ENCODE measurements at places on chromosomes 7 and 10. TPM values are rescaled to one million over a fixed set of nuclear protein-coding genes. Genes with fewer than 3 reads are reported as not detected.

Gene PLEKHS1
- not detected for total RNA-seq

GRCh38 chr10:124742413-124743190, 1.6 kb downstream of the FAM53B start:
- H3K27ac ChIP-seq: peak overlapping the region; percentile 71
- H3K4me3 ChIP-seq: peak overlapping the region; percentile 96
- peaks cover 3% of the 10 kb centered on the region for H3K36me3 ChIP-seq
- H3K27me3 ChIP-seq: peaks cover 16% of the 10 kb centered on the region
- H3K4me1 ChIP-seq: peaks cover 35% of the 10 kb centered on the region

DNA sequence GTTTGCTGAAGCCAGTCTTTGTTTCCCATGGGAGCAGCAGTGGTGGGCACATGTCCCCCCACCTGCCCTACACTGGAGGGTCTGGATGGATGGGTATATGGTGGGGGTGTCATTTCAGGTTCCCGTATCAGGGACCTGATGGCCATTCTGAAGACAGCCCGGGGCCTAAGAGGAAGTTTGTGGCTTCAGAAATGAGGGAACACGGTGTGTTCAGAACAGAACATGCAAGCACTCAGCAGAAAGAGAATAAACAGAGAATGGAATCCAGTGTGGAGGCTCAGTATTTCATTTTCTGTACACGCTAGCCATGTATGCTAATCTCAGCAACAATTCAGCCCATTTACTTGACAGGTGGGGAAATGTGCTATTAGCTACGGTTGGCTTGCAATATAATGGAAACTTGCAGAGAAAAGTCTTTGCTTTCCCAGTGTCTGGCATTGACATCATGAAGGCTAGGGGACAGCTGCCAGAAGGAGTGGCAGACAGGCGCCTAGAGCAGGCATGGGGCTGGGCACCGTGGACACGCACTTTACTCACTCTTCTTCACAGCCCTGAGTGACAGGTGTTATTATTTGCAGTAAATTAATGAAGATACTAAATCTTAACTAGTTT, 98.6 kb downstream of the ELMO1 start:
- no peak for DNase-seq
- H3K27ac ChIP-seq: no peak overlapping the region
- H3K4me3 ChIP-seq: no peak overlapping the region
- H3K36me3 ChIP-seq: no peaks in the 10 kb centered on the region
- no peaks in the 10 kb centered on the region for H3K27me3 ChIP-seq

DNA sequence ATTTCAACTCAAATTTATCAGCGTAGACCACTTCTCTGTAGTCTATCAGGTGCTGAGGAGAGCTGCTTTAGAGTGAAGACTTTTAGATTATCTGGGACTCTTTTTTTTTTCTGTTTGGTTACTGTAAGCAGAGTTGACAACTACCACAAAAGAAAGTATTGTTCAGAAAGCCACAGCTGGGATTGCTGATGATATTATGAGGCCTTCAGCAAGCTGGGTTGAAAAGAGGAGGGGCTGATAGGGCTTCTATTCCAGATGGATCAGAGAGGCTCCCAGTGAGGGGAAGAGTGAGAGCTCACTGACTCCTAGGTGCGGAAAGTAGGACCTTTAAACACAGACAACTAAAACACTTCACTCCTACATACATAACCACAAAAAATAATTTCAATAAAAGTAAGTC, 188.5 kb upstream of the FERD3L start:
- H3K27me3 ChIP-seq: no peaks in the 10 kb centered on the region
- H3K4me3 ChIP-seq: no peak overlapping the region
- H3K36me3 ChIP-seq: no peaks in the 10 kb centered on the region

- H3K27me3 ChIP-seq: no peaks in the 10 kb centered on the region
- H3K27ac ChIP-seq: no peak overlapping the region
- DNase-seq: no peak
- H3K4me3 ChIP-seq: no peak overlapping the region
- H3K36me3 ChIP-seq: peaks cover 14% of the 10 kb centered on the region
- no peaks in the 10 kb centered on the region for H3K4me1 ChIP-seq
Observed at GRCh38 chr10:13632440-13632839, 45.7 kb downstream of the PRPF18 start.

DNA sequence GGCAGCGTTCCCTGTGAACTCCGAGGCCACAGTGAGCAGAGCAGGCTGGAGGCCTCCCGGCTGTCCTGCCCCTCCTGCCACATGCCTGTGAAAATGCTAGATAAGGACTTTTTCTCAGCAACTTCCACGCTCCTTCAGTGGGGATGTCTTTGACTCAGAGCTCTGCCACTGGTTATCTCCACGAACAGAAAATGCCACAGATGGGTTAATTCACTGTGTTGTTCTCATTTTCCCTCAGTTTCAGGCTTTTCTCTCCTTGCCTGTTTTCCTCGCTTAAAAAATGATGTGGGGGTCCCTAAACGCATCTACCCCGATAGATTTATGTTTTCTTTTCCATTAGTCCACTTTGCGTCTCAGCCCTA, 51.3 kb downstream of the IKZF1 start:
- H3K36me3 ChIP-seq: peaks cover 51% of the 10 kb centered on the region
- H3K27me3 ChIP-seq: no peaks in the 10 kb centered on the region
- peak overlapping the region; percentile 93 for H3K27ac ChIP-seq
- no peak for DNase-seq

GRCh38 chr7:153473185-153473584, 579.0 kb upstream of the DPP6 start:
- no peaks in the 10 kb centered on the region for H3K4me1 ChIP-seq
- no peak overlapping the region for H3K4me3 ChIP-seq
- no peak overlapping the region for H3K27ac ChIP-seq
- H3K27me3 ChIP-seq: no peaks in the 10 kb centered on the region
- no peak for DNase-seq

- no peaks in the 10 kb centered on the region for H3K4me1 ChIP-seq
- peaks cover 12% of the 10 kb centered on the region for H3K27me3 ChIP-seq
- H3K27ac ChIP-seq: no peak overlapping the region
- H3K4me3 ChIP-seq: no peak overlapping the region
Observed at GRCh38 chr10:112278871-112279270, 4.3 kb upstream of the TECTB start.

Gene ATOH7
- not detected for total RNA-seq

Data from activated naive CD8-positive, alpha-beta T cell treated with anti-CD3 and anti-CD28 coated beads, Interleukin-2, amount 10 ng/mL, durations not matched to agents 7 days and 5 days (primary cell).